ENCODE measurements at places on chromosomes 2 and 18. TPM values are rescaled to one million over a fixed set of nuclear protein-coding genes. Genes with fewer than 3 reads are reported as not detected.

- no peaks in the 10 kb centered on the region for H3K36me3 ChIP-seq
- H3K27ac ChIP-seq, result no peak overlapping the region
- peaks cover 33% of the 10 kb centered on the region for H3K4me1 ChIP-seq
- peaks cover 2% of the 10 kb centered on the region for H3K27me3 ChIP-seq
- H3K4me3 ChIP-seq, result no peak overlapping the region
- no peak for DNase-seq
Observed at GRCh38 chr2:68835621-68836020, 35.6 kb downstream of the BMP10 start.

- H3K4me1 ChIP-seq, result peaks cover 4% of the 10 kb centered on the region
- no peak overlapping the region for H3K27ac ChIP-seq
- H3K36me3 ChIP-seq, result no peaks in the 10 kb centered on the region
- peaks cover 1% of the 10 kb centered on the region for H3K27me3 ChIP-seq
Observed at GRCh38 chr2:144559681-144560080, 39.8 kb upstream of the ZEB2 start.

PFN4 gene
- total RNA-seq, result 1.4 TPM

DHX57 gene
- 13.7 TPM for total RNA-seq

ANKRD62 gene
- total RNA-seq, result not detected
